PC-9 (cell line): ENCODE measurements at places on chromosomes 16 and 17. TPM values are rescaled to one million over a fixed set of nuclear protein-coding genes. Genes with fewer than 3 reads are reported as not detected.

- H3K4me3 ChIP-seq = no peak overlapping the region
- peaks cover 19% of the 10 kb centered on the region for H3K36me3 ChIP-seq
- peaks cover 16% of the 10 kb centered on the region for H3K4me1 ChIP-seq
- no peaks in the 10 kb centered on the region for H3K27me3 ChIP-seq
- no peak overlapping the region for H3K27ac ChIP-seq
- no peak for DNase-seq
Observed at GRCh38 chr16:21161211-21161610, 2.7 kb downstream of the LDAF1 start.

Gene RPL38
- total RNA-seq = 761 and 961 TPM in 2 replicates

- DNase-seq = no peak
- no peaks in the 10 kb centered on the region for H3K27me3 ChIP-seq
- H3K4me3 ChIP-seq = no peak overlapping the region
- H3K36me3 ChIP-seq = no peaks in the 10 kb centered on the region
Observed at GRCh38 chr17:77304746-77305473, 164.1 kb downstream of the SEC14L1 start.

- no peak for DNase-seq
- no peak overlapping the region for H3K4me3 ChIP-seq
- H3K4me1 ChIP-seq = no peaks in the 10 kb centered on the region
- no peaks in the 10 kb centered on the region for H3K36me3 ChIP-seq
- no peaks in the 10 kb centered on the region for H3K27me3 ChIP-seq
Observed at GRCh38 chr16:46822270-46822669, 8.7 kb downstream of the C16orf87 start.

GRCh38 chr16:20879175-20880040, 20.8 kb downstream of the DCUN1D3 start:
- no peak overlapping the region for H3K4me3 ChIP-seq
- H3K4me1 ChIP-seq = peaks cover 30% of the 10 kb centered on the region
- H3K27ac ChIP-seq = peak overlapping the region; percentile 58
